WTC11 (cell line): ENCODE measurements at places on chromosomes 12 and 14.

- no peak for DNase-seq
Observed at GRCh38 chr12:78671295-78671694, 193.3 kb upstream of the SYT1 start.

GRCh38 chr12:106978035-106978800 lies 8.7 kb downstream of the MTERF2 start:
- DNase-seq = no peak

DNA sequence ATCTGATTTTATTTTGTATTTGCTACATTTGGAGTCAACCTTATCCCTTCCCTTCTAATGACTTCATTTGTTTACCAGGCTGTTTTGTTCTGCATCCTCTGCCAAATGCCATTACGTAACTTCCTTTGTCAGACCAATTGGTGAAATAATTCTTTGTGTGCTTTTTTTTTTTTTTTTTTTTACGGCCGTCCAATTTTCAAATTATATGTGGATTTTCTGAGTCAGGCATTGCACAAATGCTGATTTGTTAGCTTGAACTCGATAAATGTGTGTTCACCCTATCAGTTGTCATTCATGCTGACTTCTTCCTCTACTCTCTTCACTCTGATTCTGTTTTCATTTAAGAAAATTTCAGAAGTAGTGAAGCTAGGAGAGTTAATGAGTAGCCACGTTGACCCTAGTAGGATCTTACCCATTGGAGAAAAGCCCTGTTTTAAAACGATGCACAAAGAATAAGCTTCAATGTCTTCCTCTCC lies 386.2 kb downstream of the DIO2 start:
- DNase-seq = no peak

- DNase-seq = no peak
Observed at GRCh38 chr12:8687846-8688601, 9.8 kb upstream of the RIMKLB start.

GRCh38 chr12:65121049-65121955 lies at the start of gene WIF1:
Gene WIF1 (minus strand): TSS chr12:65121305. CDS start chr12:65121191, 114 bp downstream.
- peak; percentile 76 for DNase-seq

DNA sequence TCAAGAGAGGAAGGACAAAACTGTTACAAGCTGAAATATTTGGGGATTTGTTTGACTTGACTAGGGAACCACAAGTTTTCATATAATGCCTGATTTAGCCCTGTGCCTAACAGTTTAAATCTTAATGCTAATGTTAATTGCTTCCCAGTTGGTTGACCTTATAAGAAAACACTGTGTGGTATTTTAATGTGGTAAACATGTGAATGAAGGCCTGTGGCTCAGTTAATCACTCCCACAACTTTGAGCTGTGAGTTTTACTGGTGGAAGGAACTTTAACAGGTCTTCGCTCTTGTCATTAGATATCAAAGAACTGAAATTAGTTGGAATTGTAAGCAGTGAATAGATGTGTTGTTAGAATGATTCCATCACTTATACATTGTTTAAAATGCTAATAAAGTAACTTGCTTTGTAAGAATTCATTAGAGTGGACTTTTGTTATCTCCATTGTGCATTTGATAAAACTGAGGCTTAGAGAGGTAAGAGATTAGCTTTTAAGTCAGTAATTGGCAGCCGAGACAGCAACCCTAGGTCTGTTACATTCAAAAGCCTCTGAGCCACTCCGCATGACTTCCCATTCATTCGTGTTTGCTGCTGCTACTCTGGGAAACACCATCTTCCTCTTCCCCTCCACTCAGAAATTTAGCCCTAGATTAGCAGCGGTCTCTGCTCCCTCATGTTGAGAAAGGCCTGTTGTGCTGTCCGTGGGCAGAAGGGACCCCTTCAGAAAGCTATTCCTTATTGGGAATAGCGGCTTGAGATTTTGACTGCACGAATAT lies 1.0 kb upstream of the TBK1 start:
- DNase-seq = no peak

DNA sequence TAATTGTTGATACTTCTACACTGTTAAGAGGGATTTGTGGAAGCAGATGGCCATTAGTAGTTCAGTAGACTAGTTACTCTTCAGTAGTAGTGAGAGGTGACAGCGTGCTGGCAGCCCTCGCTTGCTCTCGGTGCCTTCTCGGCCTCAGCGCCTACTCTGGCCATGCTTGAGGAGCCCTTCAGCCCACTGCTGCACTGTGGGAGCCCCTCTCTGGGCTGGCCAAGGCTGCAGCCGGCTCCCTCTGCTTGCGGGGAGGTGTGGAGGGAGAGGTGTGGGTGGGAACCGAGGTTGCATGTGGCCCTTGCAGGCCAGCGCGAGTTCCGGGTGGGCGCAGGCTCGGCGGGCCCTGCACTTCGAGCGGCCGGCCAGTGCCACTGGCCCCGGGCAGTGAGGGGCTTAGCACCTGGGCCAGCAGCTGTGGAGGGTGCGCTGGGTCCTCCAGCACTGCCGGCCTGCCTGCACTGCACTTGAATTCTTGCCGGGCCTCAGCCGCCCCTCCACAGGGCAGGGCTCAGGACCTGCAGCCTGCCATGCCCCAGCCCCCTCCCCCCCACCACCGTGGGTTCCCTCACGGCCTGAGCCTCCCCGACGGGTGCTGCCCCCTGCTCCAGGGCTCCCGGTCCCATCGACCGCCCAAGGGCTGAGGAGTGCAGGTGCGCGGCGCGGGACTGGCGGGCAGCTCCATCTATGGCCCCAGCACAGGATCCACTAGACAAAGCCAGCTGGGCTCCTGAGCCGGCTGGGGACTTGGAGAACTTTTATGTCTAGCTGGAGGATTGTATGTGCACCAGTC lies 139.3 kb downstream of the NUBPL start:
- DNase-seq = no peak

DNA sequence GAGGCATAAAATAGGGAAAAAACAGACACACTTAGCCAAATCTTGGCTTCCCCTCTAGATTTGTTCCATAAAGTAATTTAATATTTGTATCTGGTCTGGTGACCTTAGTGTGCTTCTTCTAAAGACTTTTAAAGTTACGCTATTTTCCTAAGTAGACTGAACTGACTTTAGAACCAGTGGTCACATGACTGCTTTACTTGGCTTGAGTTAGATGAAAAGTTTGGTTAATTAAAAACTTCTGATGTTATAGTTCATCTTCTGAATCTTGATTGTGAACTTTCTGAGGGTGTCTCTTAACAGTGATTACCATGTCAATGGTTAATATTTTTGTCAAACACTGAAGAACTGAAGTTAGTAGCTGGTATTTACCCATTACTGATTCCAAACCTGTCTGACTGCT lies 2.6 kb downstream of the BBS10 start:
- no peak for DNase-seq

DNA sequence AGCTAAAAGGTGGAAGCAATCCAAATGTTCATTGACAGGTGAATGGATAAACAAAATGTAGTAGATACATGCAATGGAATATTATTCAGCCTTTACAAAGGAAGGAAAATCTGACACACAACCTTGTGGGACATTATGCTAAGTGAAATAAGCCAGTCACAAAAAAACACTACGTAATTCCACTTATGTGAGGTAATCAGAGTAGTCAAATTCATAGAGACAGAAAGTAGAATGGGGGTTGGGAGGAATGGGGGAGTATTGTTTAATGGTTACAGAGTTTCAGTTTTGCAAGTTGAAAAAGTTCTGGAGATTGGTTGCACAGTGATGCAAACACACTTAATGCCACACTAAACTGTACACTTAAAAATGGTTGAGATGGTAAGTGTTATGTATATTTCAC lies 62.8 kb downstream of the LIN52 start:
- no peak for DNase-seq

DNA sequence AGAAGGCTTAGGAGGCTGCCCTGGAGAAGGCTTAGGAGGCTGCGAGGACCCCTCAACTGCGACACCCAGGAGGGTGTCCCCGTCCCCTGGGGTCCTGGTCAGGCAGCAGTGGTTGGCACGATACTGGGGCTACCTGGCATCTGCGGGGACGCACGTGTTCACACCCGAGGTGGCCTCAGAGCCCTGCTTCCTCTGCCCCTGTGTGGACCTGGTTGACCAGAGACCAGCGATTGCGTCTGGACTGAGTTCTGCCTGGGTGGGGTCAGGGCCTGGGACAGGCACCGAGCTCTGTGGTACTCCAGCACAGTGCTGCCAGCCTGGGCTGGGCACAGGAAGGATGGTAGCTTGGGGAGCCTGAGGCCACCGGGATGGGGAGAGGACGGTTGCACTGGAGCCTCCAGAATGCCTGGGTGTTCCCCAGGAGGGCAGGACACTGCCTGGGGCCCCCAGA lies 735 bp downstream of the ASPG start:
- DNase-seq = no peak

GRCh38 chr12:27015730-27016076 lies 1.5 kb upstream of the TM7SF3 start:
- no peak for DNase-seq

GRCh38 chr14:104882325-104882973 lies 17.4 kb downstream of the CEP170B start:
- DNase-seq = peak; percentile 79

DNA sequence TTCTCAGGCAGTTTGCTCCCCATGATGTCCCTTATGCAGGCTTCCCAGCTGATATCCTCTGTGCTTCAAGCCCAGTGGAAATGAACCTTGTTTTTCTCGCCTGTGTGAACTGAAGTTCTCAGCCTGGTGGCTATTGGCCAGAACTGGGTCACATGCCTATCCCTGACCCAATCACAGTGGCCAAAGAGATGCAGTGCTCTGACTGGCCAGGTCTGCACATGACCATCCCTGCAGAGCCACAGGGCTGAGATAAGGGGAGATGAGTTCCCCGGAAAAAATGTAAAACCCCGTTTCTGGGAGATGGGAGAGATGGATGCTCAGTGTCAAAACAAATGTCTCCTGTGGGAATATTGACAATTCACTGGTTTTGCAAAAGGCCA lies 34.7 kb upstream of the FZD10 start:
- DNase-seq = no peak

DNA sequence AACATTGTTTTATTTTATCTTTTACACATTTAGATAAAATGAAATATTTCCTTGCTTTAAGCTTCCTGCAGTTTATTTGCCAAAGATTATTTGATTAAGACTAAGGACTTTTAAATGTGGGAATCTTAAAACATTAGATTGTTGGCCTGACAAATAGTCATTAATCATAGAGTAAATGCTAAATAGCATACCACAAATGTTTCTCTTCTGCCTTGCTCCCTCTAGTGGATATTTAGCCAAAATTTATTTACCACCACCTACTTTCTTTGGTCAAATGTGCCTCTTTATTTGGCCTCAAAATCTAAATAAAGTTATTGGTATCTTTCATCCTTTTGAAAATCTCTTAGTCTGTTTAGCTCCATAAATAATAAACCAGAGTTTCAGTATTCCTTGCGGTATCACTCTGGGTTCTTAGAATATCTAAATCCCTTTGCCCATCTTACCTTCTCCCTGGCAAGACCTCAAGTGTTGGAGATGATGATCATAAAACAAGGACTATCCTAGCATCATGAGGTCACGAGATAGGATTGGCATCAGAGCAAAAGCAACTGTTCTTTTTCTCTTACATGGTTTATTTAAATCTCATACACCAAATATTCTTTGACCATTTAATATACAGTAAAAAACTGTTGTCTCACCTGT lies 150.6 kb upstream of the AEBP2 start:
- no peak for DNase-seq

- peak; percentile 84 for DNase-seq
Observed at GRCh38 chr14:54691525-54692283, 124.8 kb downstream of the SAMD4A start.

GRCh38 chr12:84497819-84498218 lies 414.8 kb downstream of the SLC6A15 start:
- DNase-seq = no peak

GRCh38 chr14:100203146-100203545 lies 35.8 kb upstream of the YY1 start:
- DNase-seq = no peak

DNA sequence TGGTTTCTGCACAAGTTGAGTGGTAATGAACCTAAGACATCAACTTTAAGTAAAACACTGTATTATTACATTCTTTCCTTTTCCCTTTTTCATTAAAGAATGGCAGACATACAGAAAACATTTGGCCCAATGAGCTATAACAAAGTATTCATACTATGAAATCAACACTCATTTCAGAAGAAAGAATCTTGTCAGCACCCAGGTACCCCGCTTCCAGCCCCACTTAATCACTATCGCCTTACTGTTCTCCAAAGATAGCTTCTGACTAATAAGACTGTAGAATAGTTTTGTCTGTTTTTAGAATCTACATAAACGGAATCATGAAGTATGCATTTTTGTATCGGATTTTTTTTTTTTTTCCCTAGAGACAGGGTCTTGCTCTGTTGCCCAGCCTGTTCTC lies 9.5 kb downstream of the CNTN1 start:
- DNase-seq = no peak

- DNase-seq = no peak
Observed at GRCh38 chr12:128415036-128415560, 148.1 kb downstream of the TMEM132C start.

DNA sequence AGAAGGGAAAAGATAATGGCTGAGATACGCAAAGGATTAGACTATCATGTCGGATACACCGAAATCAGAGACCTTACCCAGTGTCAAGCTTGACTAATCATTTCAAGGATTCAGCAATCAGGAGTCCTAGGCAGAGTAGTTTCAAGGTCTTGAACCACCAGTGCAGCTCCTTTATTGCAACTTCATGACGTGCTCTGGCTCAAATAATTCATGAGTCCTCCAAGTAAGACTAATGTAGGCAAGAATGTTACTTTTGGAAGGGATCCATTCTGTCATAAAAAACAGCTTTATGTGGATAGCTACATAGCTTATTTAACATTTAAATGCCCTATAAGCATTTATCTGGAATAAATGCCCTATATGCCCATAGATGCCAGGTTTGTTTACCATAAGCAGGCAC lies 123.2 kb downstream of the LMO3 start:
- DNase-seq = no peak

DNA sequence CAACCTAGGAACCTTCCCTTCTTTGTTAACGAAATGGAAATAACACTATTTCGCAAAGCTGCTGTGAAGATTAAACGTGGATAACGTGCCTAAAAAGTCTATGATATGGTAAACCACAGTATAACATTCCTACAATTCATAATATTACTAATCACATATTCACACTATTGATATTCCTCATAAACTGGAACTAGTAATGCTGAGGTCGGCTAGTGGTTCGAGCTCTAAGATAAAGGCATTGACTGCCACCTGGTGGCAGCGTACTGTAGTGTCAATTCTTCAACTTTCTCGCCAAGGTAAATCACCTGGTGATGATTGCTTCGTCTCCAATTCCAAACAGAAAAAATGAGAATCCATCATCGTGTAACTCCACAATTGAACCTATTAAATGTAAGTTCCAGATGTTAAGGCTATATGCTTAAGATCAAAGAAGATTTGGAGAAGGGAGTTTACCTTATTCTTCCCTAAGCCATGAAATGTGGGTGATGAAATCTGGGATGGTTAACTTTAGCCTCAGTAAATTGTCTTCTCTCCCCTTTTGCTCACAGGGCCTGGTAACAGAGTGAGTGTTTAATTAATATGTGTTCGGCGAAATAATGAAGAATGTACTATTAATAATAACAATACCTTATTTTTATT lies 197.5 kb upstream of the TMEM132C start:
- peak; percentile 19 for DNase-seq
